ENCODE measurements at places on chromosomes 6 and 20. TPM values are rescaled to one million over a fixed set of nuclear protein-coding genes. Genes with fewer than 3 reads are reported as not detected.

DNA sequence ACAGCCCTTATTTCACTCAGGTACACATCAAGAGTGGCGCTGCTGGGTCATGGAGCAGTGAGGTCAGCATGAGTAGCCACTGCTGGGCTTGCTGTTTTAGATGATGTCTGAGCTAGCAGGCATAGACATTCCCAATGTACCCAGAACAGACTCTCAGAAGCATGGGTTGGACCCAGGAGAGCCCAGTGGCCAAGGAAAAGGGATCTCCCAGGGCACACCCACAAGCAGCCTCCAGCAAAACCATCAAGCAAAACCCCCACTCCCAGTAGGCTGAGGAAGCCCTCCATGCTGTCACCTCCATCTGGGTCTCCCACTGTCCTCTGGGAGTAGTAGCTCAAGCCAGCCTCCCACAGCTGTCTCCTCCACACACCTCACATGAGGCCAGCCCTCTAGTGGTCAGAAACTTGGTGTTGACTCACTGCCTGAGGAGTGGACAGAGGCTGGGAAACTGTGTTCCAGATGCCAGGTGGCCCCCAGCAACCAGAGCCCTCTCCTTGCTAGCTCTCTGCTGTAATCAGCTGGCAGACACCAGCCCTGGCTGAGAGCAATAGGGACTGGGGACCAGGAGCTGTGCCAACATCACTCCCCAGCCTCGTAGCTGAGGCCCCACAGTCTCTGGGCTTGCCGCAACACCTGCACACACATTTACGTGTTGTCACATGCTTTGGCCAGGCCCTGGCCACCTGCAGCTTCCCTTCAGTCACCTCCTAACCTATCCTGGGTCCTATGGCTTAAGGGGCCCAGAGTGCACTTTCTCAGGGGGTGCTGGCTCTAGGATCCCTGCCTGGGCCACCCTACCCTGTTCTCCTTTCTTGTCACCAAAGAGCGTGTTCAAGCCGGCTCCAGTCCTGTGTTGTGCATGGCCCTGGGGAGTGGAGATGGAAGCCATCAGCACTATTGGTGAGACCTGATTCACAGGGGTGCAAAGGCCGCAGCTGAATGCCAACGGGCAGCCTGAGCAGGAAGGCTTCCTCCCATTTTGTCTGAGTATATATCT, 1.9 kb upstream of the AP5S1 start:
- peak; percentile 76 for DNase-seq

DNA sequence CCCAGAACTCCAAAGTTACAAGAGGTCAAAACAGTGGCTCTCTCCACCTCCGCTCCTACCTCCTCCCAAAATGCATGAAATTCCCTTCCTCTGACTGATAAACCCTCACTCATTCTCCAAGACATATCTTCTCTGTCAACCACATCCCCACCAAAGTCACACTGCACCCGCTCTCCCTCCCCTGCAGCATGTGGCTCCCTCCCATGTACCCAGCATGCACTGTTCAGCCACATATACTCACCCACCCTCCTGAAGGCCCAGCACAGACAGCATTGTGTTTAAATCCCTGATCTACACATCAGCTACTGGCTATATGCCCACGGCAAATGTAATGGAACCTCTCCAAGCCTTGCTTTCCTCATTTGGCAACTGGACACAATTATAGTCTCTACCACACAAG, 5.5 kb upstream of the POU5F1 start:
- DNase-seq: no peak

GRCh38 chr6:21149470-21149869, 444.1 kb upstream of the SOX4 start:
- DNase-seq: no peak

DNA sequence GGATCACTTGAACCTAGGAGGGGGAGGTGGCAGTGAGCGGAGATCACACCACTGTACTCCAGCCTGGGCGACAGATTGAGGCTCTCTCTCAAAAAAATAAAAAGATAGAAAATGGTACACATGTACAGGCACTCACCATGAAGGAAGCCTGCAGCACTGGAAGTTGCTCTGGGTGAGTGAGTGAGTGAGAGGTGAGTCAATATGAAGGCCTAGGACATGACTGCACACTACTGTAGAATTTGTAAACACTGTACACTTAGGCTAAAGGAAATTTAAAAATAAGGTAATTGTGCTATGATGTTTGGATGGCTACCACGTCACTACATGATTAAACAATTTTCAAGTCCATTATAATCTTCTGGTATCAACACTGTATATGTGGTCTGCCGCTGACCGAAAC, 216.2 kb downstream of the FOXC1 start:
- no peak for DNase-seq

Gene CD83
- 245 TPM for total RNA-seq

- DNase-seq: no peak
These were observed 41.8 kb upstream of the TOP1 start for GRCh38 chr20:40986774-40987173.

Gene SAMD10
- 8.8 TPM for total RNA-seq

Gene VSX1
- 2.2 TPM for total RNA-seq

DNA sequence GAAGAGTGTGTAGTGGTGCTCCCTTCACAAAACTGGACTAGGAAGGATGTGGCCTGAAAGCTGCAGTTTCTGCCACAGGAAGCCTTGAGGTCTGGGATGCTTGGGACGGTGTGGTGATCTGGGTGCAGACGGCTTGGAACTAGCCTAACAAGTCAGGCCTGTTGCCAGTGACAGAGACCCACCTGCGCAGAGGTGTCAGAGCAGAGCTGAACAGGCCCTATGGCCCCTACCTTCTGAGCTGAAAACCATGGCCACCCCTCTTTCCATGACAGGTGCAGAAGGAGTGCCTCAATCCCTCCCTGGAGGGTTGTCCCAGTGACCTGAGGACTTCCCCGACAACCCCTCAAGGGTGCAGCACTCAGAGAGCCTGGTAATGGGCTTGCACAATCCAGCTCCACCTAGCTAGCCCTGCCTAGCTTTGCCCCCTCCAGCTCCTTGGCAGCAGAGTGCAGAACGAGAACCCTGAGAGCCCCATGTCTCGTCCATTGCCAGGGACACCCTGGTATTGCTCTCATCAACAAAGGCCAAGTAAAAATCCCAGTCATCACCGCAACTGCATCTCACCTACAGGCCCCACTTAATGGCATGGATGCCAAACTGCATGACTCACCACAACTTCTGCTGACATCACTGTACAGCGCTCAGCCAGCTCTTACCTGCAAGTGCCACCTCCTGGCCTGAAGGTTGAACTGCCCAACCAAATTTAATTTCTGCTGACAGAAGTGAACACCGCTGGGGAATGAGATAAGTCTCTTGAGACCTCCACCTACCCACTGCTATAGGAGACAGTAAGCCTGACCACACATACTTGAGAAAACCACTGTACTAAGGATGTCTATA, 563.1 kb downstream of the TFAP2A start:
- no peak for DNase-seq

- DNase-seq: no peak
These were observed 614.5 kb downstream of the PKHD1 start for GRCh38 chr6:51472745-51473487.

Gene FRS3
- 6.4 TPM for total RNA-seq

DNA sequence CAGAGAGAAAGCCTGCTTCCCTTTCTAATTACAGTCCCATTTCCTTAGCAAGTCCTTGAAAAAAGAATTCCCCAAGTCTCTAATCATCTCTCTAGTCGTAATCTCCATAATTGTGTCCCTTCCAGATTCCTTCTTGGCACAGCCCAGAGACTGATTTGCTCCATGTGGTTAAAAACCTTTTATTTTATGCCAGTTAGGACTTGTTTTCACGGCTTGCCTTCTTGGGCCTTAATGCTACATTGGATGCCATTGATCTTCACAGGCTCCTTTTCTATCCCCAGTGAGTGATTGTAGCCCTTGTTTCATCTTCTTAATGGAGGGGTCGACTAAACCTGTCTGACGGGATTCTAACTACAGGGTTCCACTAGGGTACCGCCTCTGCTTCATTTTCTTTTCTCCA, 650.6 kb upstream of the ARID1B start:
- no peak for DNase-seq

GRCh38 chr6:72624557-72625160, 2.8 kb downstream of the KCNQ5 start:
- no peak for DNase-seq

Measured in adrenal gland (tissue), 19 donors.